Uterine smooth muscle cell (primary cell): ENCODE measurements at places on chromosomes 4 and X. TPM values are rescaled to one million over a fixed set of nuclear protein-coding genes. Genes with fewer than 3 reads are reported as not detected.

Gene CENPI
- 18.1 and 46.5 TPM in 2 replicates for total RNA-seq

Gene PASD1
- total RNA-seq: not detected in 2 replicates

Gene FAM114A1
- total RNA-seq: 453 and 465 TPM in 2 replicates

Gene FNIP2
- total RNA-seq: 26.6 and 39.4 TPM in 2 replicates

Gene ALAS2
- total RNA-seq: not detected in 2 replicates

Gene PIR
- total RNA-seq: 11.1 and 15.5 TPM in 2 replicates

Gene QRFPR
- total RNA-seq: not detected in 2 replicates

Gene CPEB2
- 19.5 and 25.6 TPM in 2 replicates for total RNA-seq

Gene TBC1D9
- total RNA-seq: 43.1 and 50.1 TPM in 2 replicates

Gene SHOX
- not detected in 2 replicates for total RNA-seq

Gene GPR82
- not detected in 2 replicates for total RNA-seq

Gene ANKRD50
- 29.0 and 30.2 TPM in 2 replicates for total RNA-seq

Gene SLC49A3
- total RNA-seq: 0.55 and 1.00 TPM in 2 replicates

Gene IL2RG
- total RNA-seq: not detected in 2 replicates

Gene LPAR4
- 0.12 and 0.22 TPM in 2 replicates for total RNA-seq

Gene BEX5
- total RNA-seq: 0.33 and 0.37 TPM in 2 replicates

Gene SUPT20HL1
- total RNA-seq: 0.11 and 0.12 TPM in 2 replicates

Gene NEUROG2
- not detected in 2 replicates for total RNA-seq

Gene TRIM61
- 1.5 and 2.7 TPM in 2 replicates for total RNA-seq

Gene LARP1B
- total RNA-seq: 30.3 and 39.4 TPM in 2 replicates

Gene AFM
- not detected in 2 replicates for total RNA-seq

Gene MAGEA6
- not detected in 2 replicates for total RNA-seq

Gene CT45A10
- total RNA-seq: not detected in 2 replicates

Gene RTL3
- total RNA-seq: not detected in 2 replicates

Gene SLC9B1
- 0.55 and 0.87 TPM in 2 replicates for total RNA-seq

Gene RAB33A
- total RNA-seq: 4.3 and 9.4 TPM in 2 replicates

Gene TMSB15A
- 3.2 and 8.7 TPM in 2 replicates for total RNA-seq

Gene F11
- not detected in 2 replicates for total RNA-seq

Gene COX7B2
- total RNA-seq: not detected in 2 replicates

Gene PRRG3
- 0.33 and 1.2 TPM in 2 replicates for total RNA-seq

Gene KCND1
- total RNA-seq: 0.33 and 1.2 TPM in 2 replicates

Gene CT55
- total RNA-seq: 0.25 TPM in 1 of 2 replicates, not detected in the other

Gene PNMA5
- total RNA-seq: not detected in 2 replicates

Gene NAP1L3
- 7.1 and 7.4 TPM in 2 replicates for total RNA-seq

Gene TRAM1L1
- total RNA-seq: 3.2 and 4.6 TPM in 2 replicates

Gene EXOC1L
- total RNA-seq: not detected in 2 replicates

Gene PDGFRA
- total RNA-seq: 152 and 220 TPM in 2 replicates

Gene TRPC5OS
- not detected in 2 replicates for total RNA-seq

Gene JADE3
- total RNA-seq: 3.0 and 4.6 TPM in 2 replicates

Gene GLRA3
- under 0.01 TPM in 1 of 2 replicates, not detected in the other for total RNA-seq

Gene HS6ST2
- 0.25 and 0.44 TPM in 2 replicates for total RNA-seq

Gene GPC3
- not detected in 2 replicates for total RNA-seq

Gene OTUD6A
- under 0.01 TPM in 1 of 2 replicates, not detected in the other for total RNA-seq

Gene FGFBP2
- not detected in 2 replicates for total RNA-seq

Gene STAP1
- not detected in 2 replicates for total RNA-seq

Gene LRP2BP
- total RNA-seq: 0.37 and 0.44 TPM in 2 replicates

Gene MEPE
- not detected in 2 replicates for total RNA-seq

Gene CXorf49
- total RNA-seq: not detected in 2 replicates

Gene CFAP47
- 0.11 and 0.12 TPM in 2 replicates for total RNA-seq

Gene PABPC4L
- 2.1 and 4.2 TPM in 2 replicates for total RNA-seq

Gene GYPE
- 0.11 and 0.25 TPM in 2 replicates for total RNA-seq

Gene CTAG1A
- not detected in 2 replicates for total RNA-seq

Gene SMIM43
- total RNA-seq: 0.25 and 0.89 TPM in 2 replicates

Gene HSFX1
- 1.00 TPM in 2 replicates for total RNA-seq
